ENCODE measurements at places on chromosomes 12 and 14.

DNA sequence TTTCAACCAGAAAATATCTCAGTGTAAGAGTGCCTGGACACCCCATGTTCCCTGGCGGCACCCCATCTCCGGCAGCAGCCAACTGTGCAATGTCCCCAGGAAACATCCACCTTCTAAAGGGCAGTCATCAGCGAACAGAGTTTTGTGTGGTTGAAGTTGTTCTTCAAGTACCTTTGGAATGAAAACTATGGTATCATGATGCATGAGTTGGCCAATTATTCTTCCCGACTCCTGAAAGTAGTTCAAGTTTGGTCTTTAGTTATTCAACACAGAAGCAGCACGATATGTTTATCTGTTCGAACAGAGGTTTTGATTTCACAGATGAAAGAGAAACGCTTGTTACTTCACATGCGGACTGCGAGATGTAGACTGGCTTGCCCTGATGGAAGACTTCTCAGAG, 21.1 kb upstream of the TTC7B start:
- no peak for DNase-seq

DNA sequence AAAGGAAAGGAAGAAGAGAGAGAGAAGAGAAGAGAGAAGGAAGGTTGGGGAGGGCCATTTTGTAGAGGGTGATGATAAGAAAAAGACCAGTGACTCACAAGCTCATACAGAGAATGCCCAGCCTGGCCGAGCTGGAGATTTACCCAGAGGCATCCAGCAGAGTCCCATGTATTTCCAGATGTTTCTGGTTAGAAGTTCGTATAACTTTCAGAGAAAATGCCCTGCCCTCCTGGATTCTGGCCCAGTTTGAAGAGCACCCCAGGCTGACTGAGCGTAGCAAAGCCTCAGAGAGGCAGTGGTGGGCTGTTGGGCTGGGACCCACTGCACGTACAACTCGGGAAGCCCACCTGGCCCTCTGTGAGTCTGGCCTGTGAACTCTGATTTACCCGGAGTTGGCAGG, 221.8 kb downstream of the SLC41A2 start:
- DNase-seq = peak; percentile 13

GRCh38 chr14:41051801-41052200, 554.9 kb upstream of the LRFN5 start:
- DNase-seq = no peak

GRCh38 chr14:23694949-23695663, 58.9 kb downstream of the DHRS2 start:
- no peak for DNase-seq

DNA sequence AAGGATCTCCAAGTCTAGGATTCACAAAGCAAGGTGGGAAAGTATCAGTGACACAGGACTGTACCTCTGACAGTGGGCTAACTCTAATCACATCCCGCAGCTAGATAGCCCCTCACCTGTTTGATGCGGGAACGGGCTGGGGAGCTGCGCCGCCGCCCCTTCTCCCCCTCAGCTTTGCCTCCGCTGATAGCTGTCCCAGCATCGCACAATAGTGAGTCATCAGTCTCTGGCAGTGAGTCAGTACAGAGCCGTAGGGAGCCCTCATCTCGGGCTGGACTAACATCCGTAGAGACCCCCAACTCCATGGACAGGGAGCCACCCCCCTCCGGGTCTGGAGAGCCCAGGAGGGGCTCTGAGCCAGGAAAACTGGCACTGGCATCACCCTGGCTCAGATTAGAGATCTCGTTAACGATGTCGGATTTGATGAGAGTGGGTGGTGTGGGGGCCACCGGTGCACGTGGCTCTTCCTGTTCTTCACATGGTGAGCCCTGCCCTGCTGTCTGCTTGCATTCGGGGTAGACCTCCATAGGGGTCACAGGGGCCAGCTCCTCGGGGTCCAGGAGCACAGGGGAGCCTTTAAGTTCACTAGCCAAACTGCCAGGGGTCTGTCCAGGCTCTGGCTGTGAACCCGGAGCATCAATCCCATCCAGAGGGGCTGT, 10.9 kb downstream of the KMT2D start:
- DNase-seq = peak; percentile 91

- DNase-seq = peak; percentile 56
These were observed 19.5 kb downstream of the MAPK1IP1L start for GRCh38 chr14:55070981-55071411.

GRCh38 chr14:100439781-100440180, 116.6 kb downstream of the SLC25A47 start:
- DNase-seq = no peak

DNA sequence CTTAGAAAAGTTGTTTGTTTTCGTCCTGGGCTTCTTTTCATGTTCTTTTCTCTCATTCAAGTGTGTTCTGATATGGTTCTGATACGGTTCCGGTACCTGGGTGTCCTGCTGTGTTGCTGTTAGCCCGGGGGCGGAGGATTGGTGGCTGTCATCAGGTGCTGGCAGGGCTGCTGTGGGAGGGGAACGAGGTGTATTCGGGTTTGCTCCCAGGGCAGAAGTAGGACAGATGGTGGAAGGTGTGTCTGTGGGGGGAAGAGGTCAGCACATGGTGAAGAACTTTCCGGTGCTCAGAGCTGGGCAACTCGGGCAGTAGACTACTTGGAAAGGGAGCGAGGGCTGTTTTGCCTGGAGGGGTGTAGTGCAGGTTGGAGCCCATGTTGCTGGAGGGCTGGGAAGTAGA, 70.2 kb downstream of the SLC25A47 start:
- DNase-seq = no peak

- DNase-seq = peak; percentile 67
These were observed 137.3 kb downstream of the MSRB3 start for GRCh38 chr12:65415826-65416225.

DNA sequence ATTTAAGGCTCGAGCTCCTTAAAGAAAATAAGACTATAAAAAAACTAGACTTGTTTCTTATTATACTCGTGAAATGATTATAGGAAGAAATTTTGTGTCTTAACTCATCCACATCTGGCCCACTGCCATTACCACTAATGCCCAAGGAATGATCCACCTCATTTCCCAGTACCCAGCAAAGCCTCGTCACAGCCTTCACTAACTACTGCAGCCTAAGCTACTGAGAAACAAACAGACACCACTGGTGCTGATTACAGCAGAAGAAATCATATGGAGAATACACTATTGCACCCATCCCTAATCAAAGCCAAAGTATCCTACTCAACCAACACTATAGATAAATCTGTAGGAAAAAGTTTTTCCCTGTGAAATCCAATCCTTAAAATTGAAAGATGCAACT, 205.3 kb upstream of the NAV3 start:
- DNase-seq = peak; percentile 83

- no peak for DNase-seq
These were observed 174.2 kb upstream of the ATP2B1 start for GRCh38 chr12:89882792-89883191.

DNA sequence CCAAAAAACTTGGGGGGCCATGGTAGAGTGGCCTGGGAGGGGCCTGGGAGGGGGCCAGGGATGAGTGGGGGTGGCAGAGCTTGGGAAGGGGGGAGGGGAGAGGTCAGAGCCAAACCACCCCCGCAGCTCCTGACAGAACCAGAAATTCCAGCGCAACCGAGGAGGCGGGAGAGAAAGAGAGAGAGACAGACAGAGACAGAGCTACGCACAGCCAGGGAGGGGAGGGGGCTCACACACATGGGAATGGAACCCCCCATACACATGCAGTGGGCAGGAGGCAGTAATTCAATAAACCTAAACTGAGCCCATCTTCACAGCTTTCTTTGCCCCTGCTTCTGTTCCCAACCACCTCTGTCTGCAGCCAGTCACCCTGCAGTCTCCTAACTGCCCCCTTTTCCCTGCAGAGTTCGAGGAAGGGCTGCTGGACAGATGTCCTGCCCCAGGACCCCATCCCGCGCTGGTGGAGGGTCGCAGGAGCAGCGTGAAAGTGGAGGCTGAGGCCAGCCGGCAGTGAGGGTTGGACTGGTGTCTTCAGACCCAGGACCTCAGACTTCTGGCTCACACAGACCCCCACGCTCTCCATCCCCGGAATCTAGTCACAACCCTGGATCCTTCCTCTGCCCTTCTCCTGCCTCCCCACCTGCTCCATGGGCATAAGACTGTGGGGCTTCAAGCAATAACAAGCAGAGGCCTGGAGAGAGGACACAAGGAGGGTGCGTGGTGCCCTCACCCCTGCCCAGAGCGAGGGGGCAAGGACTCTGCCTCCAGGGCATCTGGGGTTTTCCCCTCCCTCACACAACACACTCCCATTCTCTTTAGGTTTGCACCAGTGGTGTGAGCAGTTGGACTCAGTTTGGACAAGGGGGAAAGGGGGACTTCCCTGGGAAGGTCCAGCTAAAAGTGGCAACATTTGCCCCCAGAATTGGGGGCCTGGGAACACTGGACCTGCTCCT, 5.6 kb downstream of the NAB2 start:
- no peak for DNase-seq

DNA sequence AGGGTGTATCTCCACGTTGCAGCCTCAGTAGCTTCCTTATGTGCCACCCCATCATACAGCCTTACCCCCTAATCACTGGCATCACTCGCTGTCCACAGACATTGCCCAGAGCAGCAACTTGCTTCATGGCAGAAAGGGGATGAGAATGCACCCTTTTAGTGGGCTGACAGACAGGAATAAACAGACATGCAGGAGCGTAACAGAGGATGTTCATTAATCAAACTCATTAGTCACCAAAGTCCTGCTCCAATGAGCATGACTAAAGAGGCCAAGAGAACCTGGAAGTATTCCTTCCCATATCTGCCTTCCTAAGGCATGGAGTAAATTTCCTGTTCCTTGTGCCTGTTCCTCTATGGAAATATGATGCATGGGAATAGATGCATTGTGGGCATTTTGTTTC, 197.0 kb downstream of the PHLDA1 start:
- DNase-seq = peak; percentile 46

DNA sequence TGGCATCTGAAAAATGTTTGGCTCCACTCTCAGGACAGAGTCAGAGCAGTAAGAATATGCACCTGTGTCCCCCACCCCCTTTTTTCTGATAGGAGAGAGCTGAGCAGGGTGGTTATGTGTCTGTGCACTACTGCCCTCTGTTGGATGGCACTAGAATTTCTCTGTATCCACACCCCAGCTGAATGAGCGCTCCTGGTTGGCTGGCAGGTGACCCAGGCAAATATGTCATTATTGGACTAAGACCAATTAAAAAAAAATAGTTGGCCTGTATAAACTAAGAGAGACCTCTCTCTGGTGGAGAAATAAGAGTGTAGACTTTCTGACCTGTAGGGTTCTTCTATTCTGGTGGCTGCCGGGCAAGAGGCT, 107.0 kb downstream of the PTCSC3 start:
- peak; percentile 37 for DNase-seq

DNA sequence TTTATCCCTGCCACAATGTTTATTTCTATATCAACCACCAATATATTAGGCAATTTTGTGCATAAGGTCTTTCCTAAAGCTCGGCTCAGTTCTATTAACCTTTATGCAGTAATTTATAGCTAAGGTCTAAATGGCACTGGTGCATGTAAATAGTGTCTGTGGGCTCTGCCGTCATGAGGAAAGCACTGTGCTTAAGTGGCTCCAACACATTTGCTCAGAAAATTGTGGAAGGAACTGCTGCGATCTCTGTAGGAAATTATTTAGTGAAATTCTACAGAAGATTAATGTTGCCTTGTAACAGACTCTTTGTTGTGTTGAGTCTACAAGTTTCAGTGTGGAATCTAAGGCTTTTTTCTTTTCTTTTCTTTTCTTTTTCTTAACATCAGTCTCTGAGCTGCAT, 54.0 kb upstream of the EGLN3 start:
- DNase-seq = no peak

- DNase-seq = peak; percentile 22
These were observed 331.6 kb downstream of the PCNX1 start for GRCh38 chr14:71238835-71239234.

GRCh38 chr12:44525806-44526654, 350.1 kb downstream of the NELL2 start:
- DNase-seq = no peak

- no peak for DNase-seq
These were observed 316.3 kb downstream of the NUAK1 start for GRCh38 chr12:105822131-105823105.

GRCh38 chr14:100056964-100057795, 8.0 kb upstream of the EVL start:
- DNase-seq = peak; percentile 43

- no peak for DNase-seq
These were observed 7.6 kb upstream of the CCDC184 start for GRCh38 chr12:48175613-48176416.

- peak; percentile 64 for DNase-seq
These were observed 5.8 kb downstream of the KTN1 start for GRCh38 chr14:55585854-55586253.

GRCh38 chr12:119631930-119632678, 35.8 kb upstream of the PRKAB1 start:
- peak; percentile 26 for DNase-seq

DNA sequence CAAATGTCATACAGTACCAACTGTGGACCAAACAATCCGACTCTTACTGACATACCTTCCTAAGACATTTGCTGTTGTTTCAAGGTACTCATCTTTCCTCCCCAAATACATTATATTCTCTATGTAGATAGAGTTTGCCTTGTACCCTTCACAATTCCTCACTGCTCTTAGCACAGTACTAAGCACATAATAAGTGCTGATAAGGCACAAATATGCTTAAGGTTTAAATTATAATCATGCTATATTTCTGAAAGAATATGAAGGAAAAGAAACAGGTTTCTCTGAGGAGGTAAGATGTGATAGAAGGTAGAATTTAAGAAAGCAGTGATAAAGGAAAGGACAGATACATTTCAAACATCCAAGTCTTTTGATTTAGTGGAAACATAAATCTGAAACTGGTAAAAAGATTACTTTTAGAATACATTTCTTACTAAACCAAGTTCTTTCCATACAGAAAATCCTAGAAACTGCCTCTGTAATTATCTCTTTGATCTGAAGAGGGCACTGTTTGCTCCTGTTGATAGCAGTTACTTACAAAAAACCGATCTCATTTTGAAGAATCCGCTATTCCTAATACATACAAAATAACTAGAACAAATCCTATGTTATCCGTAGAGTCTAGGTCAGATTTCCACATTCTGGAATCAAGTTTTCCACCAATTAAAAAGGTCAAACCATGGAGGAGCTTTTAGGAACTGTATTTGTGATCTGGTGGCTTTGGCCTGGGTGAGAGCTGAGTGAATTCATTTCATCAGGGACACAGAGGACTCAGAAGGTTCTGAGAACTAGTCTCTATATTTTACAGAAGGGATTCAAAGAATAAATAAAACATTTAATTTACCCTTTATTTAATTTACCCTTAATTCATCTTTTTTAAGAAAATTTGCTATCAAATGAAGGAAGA, 311.9 kb downstream of the DAD1 start:
- DNase-seq = peak; percentile 31

- DNase-seq = peak; percentile 88
These were observed 896 bp downstream of the EIF5 start for GRCh38 chr14:103334644-103335622.

- DNase-seq = no peak
These were observed 266.7 kb upstream of the AMIGO2 start for GRCh38 chr12:47346251-47347019.

Data from ELR (cell line).